Parietal lobe (tissue), 2 donors: ENCODE measurements at places on chromosomes 6 and 20. TPM values are rescaled to one million over a fixed set of nuclear protein-coding genes. Genes with fewer than 3 reads are reported as not detected.

SH3BGRL2 gene
- total RNA-seq: 16.0 TPM

MED20 gene
- total RNA-seq: 21.0 TPM

BPIFB4 gene
- total RNA-seq: not detected

MRPL14 gene
- total RNA-seq: 30.7 TPM

GATA5 gene
- total RNA-seq: not detected

VIP gene
- 3.1 TPM for total RNA-seq
